ENCODE measurements at places on chromosomes 12 and 14.

- DNase-seq = no peak
Observed at GRCh38 chr12:27561535-27562350, 37.7 kb downstream of the PPFIBP1 start.

- no peak for DNase-seq
Observed at GRCh38 chr14:60680511-60680910, 31.2 kb upstream of the SIX1 start.

DNA sequence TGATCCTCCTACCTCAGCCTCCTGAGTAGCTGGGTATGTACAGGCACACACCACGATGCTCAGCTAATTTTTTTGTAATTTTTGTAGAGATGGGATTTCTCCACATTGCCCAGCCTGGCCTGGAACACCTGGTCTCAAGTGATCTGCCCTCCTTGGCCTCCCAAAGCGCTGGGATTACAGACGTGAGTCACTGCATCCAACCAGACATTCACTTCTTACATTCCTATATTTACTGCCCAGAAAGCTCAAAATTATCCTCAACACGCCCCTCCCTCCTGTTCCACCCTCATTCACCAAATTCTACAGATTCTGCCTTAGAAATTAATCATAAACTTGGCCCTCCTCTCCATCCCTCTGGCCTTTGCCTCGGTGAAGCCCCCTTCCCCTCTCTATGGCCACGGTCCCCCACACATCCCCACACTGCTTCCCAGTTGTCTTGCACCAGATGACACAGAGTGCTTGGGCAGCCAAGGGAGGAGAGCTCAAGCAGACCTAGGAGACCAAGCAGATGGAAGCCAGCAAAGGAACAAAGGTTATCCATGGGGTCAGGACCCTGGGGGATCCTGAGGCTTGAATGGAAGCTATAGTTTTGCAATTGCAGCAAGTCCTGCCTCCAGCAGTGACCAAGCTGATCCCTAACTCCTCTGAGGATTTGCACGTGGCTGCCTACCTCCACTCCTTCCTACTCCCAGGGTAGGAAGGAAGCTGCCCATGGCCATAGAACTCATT is 213.2 kb upstream of the FOXN3 start:
- no peak for DNase-seq

- no peak for DNase-seq
Observed at GRCh38 chr12:129096968-129097367, 243.7 kb downstream of the GLT1D1 start.

DNA sequence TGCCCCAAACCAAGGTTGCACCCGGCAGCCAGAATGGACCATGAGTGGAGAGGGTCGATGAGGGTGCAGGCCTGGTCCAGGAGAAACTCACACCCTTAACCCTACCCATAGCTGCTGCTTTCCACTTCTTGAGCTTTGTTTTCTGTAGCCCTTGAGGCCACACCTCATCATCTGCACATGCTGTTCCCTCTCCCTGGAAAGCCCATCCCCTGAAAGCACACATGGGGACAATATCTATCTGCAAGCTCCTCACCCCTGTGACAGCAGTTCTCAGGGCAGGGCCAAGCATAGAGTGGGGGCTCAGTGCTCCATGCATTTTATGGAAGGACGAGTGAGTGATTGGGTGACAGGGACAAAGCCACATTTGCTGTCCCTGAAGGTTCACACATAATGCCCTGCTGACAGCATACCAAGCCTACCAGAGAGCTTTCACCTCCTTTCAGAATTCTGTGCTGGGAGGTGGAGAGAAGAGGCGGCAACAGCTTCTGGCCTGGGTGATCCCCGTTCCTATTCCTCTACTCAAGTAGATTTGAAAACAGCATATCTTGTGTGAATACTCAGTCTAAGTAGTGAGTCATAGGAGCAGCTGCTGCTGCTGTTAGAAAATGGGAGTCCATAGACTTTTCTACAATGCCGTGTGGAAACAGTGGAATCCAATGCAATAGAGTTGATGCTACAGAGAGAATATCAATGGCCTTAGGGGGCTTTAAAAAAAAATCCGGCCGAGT is 44.6 kb downstream of the SRGAP1 start:
- DNase-seq = no peak
